ENCODE measurements at places on chromosomes 3 and 15.

DNA sequence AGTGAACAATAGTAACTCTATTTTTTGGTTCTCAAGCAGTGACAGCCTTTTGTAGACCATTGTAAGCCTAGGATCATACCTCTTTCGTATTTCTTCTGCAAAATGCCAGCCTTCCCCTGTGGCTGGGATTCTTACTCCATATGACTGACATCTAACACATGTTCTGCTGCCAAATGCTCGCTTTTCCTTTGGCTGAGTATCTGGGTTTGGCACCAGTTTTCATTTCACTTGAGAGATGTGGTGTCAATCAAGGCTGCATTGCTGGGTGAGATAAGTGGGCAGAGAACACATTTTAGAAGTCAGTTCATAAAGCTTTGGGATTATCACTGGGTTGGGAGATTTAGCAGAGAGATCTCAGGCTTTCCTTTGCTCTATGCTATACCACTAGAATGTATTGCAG lies 514.7 kb upstream of the SGO1 start:
- no peak for DNase-seq

DNA sequence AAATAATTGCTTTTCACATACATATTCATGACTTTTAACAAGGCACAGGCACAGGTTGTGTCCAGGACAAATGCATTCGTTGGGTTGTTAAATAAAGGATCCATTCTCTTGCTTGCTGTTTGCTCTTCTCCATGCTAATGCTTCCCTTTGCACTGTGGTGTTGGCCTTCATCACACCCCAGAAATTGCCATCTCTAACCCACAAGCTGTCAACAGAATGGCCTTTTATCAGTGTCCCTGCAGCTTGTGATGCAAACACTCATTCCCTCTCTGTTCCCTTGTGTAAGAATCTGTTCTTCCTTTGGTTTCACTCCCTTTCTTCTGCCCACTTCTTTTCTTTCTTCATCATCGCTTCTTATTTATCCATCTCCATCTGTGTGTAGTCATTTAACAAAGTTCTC lies 72.2 kb downstream of the SLC7A14 start:
- peak; percentile 90 for DNase-seq

GRCh38 chr15:46091860-46092450 lies 457.1 kb downstream of the SQOR start:
- peak; percentile 84 for DNase-seq

GRCh38 chr3:159882790-159883779 lies 105.5 kb upstream of the IL12A start:
- DNase-seq: peak; percentile 62

DNA sequence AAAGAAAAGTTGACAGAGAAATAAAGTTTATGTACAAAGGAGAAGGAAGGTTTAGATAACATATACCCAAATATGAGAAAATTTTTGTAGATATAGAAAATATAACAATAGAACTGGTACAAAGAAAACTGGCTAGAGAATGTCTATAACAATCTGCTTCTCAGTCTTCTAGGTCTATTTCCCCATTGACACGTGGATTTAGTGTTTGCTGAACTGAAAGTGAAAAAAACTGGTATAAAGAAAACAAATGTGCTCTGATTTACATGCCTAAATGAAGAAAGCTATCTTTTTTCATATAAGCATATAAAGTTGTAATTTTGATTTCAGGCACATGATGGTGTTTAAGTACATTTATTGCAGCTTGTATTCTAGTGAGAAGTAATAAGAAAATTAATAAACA lies 9.8 kb downstream of the KCNMB2 start:
- DNase-seq: no peak

DNA sequence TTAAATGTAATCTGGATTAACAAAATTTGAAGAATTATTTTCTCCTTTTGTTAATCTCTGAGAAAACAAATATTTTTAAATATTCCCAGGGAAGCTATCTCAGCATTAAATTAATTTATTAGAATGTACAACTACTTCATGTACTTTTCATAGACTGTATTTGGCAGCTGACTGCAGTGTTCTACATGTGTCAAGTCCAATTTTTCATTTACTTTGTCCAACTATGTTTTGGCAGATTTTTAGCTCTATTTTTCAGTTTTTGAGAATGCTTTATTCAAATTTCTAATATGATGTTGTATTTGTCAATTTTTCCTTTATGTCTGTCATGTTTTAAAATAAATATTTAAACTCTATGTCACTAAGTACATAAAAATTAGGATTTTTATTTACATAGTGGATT lies 925.1 kb downstream of the OTOL1 start:
- no peak for DNase-seq

DNA sequence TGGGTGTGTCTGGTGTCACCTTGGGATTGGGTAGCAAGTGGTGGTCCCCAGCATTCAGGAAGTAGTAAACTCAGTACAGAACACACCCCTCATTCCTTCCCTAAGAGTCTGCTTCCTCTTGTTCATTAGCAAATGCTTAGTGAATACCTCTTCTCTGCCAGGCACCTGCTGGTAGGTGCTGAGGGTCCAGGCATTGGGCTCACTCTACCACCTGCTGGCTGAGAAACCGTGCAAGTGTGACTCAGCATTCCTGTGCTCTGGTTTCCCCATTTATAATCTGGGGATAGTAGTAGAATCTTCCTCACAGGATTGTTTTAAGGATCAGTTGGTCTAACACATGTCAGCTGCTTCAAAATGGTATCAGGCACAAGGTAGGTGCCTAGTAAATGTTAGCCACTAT lies 4.8 kb downstream of the SHF start:
- peak; percentile 17 for DNase-seq

- no peak for DNase-seq
These were observed 708.7 kb downstream of the VGLL3 start for GRCh38 chr3:86282106-86282787.

DNA sequence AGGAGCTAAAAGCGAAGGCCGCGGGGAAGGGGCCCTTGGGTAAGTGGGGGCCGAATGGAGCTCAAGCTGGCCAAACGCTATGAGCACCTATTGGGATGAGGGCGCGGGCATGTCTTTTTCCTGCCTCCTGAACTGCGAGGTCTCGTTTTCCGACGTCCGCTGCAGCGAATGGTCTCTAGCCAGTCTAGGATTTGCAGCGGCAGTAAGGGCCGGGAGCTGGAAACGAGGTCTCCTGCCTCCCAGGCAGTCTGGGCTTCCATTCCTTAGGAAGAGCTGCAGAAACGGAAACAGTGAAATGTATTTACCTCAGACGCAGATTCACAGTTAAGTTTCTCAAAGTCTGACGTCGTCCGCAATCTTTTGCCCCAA lies 517 bp downstream of the TMA7 start:
- no peak for DNase-seq

DNA sequence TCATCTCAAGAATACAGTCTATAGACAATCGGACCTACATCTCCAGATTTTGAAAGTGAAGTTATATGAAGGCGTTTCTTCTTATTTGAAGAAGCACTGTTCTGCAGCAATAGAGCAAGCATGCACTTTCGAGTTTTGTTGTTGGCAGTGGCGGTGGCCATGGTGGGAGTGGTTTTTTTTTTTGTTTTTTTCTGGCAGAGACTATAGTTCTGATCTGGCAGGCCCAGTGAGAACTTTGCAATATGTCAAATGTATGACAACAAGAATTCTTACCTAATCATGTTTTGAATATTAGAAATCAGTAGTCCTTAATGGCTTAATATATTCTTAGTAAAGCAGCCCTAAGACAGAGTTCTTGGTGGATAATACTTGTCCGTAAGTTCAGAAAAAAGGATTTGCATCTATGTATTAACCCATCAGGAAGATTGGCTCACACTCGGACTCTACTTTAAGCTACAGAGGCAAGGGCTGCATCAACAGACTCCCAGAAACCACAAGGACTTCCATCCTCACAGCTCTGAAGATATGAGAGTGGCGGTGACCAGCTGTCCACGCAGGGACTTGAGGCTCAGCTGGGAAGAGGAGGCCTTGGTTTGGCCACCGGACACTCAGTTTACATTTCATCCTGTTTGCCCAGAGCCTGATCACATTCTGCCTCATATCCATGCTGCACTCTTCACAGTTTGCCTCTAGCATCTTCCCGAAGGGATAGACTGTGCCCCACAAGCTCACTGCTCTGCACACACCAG lies 124.1 kb upstream of the THBS1 start:
- no peak for DNase-seq

DNA sequence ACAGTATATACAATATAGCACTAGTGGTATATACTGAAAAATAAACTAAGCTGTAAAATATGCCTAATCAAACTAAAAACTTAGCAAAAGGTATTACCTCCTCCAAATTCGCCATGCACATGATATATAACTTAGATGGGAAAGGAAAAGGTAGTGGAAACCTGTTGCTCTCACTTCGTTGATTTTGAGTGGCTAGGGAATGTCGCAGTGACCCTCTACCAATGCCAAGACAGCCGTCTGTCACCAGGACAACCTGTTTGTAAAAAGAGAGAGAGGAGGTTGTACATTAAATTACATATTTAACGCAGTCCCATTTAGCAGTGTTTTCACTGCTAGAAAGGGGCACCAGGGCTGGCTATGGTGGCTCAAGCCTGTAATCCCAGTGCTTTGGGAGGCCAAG lies 11.3 kb downstream of the INTS14 start:
- DNase-seq: no peak

DNA sequence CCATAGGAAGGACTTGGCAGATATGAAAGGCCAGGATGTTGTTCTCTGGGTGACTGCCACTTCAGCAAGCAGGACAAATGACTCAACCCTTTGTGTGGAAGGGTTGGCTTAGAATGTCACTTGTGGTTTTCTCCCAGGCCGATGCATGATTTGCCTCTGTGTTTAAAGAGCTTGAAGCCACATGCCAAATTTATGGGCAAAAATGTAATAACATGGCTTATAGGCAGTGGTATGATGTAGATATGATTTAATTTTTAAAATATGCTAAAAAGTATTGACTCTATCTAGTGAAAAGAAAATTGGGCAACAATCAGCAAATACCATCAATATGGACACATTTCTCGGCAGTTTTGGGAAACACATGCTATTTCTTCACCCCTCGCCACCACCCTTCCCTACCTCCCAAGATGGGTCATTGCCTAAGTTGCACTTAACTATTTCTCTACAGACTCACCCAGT lies 114.6 kb downstream of the CYP19A1 start:
- DNase-seq: no peak

- DNase-seq: peak; percentile 59
These were observed 153.8 kb downstream of the EEFSEC start for GRCh38 chr3:128307029-128307633.

DNA sequence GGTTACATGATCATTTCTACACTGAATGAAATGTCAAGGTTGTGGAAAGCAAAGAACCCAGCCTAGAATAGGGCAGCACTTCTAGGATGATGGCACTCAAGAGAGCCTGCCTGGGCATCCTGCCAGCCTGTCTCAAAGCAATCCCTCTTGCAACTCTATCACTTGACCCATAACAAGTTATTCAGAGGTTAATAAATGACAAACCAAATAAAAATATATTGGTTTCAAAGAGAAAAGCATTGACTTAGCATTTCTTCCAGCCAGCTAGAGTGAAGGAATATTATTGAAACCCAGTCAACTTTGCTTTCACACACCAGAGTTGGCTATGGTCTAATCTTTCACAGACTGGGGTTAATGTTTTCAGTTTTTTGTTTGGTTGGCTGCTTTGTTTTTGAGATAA lies 214.6 kb upstream of the UBE2E2 start:
- DNase-seq: no peak

DNA sequence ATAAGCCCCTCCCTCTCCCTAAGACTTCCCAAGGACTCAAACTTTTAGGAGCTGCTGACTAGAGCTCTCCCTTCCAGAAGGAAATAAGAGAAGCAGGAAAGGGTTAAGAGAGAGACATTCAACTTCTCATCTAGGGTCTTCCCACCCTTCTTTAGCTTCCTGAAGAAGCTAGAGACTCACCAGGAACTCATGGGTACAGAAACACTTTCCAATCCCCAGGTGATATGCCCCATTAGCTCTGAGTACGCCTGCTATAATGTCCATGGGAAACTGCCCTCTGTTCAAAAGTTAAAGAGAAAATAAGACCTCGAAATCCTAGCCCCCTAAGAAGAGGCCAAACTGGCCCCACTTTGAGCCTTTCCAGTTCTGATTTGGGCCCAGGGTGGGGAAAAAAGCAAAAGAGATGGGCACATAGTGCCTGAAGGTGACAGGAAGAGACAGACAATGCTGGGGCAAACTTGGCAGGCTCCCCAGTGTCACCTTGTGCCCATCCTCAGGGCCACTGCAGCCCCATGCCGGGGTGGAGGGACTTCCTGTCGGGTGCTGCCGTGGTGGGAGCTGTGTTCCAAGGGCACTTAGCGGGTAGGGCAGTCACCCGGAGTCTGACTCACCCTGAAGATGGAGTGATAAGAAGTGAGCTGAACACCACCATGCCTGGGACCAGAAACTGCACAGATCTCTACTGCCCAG lies 29.5 kb downstream of the CCDC12 start:
- no peak for DNase-seq

DNA sequence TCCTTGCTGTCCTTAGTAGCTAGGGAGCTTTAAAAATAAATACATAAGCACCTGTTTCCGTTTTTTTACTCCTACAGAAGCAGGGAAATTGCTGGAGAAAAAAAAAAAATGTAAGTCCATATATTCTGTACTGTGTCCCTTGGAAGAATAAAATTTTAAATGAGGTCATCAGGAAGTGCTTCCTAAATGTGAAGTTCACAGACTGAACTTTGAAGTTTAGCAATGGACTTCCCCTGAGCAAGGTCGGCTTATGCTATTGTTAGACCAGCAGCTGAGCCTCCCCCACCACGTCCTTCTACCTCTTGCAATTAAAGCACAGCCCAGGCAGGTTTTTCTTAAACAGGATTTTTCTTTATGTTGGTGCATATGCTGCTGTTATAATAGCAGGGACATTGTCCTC lies 26.3 kb downstream of the LIPC start:
- DNase-seq: no peak

DNA sequence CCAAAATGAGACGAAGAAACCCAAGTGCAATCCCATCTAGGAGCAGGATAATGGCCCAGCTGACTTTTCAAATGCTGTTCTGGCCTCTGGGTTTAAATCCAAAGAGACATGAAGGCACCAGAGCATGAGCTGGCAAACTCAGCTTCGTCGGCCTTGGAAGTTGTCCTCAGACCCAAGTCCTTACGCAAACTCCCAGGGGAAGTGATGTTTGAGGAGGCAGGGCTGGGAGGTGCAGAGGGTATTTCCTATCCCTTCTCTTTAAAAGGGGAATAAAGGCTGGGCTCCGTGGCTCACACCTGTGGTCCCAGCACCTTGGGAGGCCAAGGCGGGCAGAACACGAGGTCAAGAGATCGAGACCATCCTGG lies 68.9 kb upstream of the HERC1 start:
- DNase-seq: no peak

DNA sequence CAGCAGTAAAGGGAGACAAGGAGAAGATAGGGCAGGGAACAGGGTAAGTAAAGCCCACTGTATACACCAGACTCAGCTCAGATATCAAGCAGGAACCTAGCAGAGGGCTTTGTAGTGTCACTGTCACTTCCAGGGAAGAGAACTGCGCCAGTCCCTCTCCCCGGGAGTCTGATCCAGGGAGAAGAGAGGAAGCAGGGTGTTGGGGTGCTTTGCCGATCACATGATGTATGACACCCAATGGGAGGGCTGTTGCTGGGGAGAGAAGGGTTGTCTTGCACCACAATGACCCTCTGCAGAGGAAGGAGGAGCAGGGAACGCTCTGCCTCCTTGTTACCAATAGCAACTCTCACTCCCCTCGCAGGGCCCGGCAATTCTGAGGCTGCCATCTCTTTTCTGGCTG lies 147.2 kb upstream of the SLC2A2 start:
- no peak for DNase-seq
